Left hindlimb (tissue), 1 donor: ENCODE measurements at places on chromosomes 16 and 17.

DNA sequence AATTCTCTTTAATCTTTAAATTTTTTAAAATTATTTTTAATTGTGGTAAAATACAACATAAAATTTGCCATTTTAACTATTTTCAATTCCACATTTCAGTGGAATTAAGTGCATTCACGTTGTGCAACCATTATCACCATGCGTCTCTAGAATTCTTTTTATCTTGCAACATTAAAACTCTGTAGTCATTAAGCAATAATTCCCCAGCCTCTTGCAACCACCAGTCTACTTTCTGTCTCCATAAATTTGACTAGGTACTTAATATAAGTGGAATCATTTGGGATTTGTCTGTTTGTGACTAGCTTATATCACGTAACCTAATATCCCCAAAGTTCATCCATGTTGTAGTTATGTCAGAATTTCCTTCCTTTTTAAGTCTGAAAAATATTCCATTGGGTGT lies 79.1 kb downstream of the TAOK1 start:
- DNase-seq: no peak

DNA sequence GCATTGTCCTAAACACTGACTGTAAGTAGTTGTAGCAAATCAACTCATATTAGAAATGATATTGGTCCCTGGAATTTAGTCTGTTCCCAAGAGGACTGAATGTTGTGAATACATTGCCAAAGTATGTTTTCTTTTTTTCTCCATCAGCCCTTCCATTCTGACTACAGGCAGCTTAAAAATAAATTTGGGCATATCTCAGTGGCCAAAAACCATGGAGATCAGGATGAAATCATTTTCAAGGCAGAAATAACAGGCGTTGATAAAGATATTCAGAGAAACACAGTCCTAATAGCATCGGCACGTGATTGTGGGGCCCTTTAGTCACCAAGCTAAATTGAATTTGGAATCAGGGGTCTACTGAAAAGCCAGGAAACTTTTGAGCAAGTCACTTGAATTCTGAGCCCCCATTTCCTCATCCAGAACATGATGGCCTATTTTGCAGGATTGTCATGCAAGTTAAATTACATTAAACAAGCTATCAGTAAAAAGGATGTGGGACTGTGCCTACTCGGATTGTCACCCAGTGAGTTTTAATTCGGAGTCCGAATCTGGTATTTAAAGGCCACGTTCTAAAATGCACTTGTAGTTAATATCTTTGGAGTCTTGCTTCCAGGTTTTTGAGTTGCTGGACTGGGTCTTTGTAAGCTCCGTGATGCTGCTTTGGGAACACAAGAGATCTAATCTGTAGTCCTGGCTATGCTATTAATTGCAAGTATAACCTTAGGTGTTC lies 17.1 kb downstream of the HLF start:
- DNase-seq: no peak

DNA sequence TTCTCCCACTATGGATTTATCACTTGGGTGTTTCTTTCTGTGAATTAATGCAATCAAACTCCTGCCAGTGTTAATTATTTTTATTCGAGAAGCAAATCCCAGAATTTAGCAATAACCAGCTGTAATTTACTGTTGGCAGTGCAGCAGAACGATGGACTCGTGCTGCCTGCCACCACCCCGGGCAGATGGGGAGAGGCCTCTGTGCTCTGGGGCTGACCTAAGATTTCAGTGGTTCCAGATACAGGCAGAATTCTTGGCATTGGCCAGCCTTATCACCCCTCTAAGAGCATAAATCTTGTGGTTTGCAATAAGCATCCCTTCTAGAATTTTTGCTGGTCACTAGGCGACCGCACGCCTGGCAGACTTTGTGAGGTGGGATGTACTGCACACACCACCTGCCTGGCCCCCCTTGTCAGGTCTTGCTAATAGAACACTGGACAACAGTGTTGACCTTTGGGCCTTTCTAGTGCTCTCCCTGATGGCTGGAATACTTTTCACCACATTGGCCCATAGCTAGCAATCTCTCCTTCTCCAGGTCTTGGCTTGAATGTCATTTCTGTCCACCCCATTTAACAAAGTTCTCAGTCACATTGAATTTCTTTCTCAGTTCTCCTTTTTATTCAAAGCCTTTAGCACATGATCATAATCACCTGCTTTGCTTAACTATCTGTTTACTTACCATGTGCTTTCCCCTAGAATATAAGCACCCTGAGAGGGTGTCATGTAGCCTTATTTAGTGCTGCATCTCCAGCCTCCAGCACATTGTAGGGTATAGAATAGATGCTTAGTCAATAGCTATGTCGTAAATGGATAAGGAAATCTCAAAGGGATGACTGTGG lies 122.1 kb upstream of the DYNLRB2 start:
- no peak for DNase-seq

GRCh38 chr17:6120351-6120750 lies 50.2 kb downstream of the WSCD1 start:
- DNase-seq: no peak

GRCh38 chr16:3066440-3066748 lies 954 bp downstream of the IL32 start:
- DNase-seq: no peak

- DNase-seq: no peak
These were observed 299.6 kb upstream of the CCL2 start for GRCh38 chr17:33955461-33955860.

GRCh38 chr16:68331879-68332410 lies 21.1 kb downstream of the PRMT7 start:
- no peak for DNase-seq
